ENCODE measurements at places on chromosomes 1 and 21. TPM values are rescaled to one million over a fixed set of nuclear protein-coding genes. Genes with fewer than 3 reads are reported as not detected.

DNA sequence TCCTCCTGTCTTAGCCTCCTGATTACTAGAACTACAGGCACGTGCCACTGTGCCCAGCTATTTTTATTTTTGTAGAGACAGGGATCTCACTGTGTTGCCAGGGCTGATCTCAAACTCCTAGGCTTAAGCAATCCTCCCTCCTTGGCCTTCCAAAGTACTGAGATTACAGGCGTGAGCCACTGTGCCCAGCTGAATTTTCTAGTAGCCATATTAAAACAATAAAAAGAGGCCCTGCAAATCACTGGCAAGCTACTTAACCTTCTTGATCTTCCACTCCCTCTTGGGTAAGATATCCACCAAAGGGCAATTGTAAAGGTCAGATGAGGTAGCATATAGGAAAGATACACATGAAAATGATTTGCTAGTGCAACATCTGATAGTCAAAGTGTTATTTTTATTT is 65.6 kb upstream of the SRSF10 start:
- no peaks in the 10 kb centered on the region for H3K36me3 ChIP-seq
- no peak overlapping the region for H3K4me3 ChIP-seq
- H3K27me3 ChIP-seq, result no peaks in the 10 kb centered on the region
- H3K27ac ChIP-seq, result no peak overlapping the region
- H3K4me1 ChIP-seq, result no peaks in the 10 kb centered on the region

DNA sequence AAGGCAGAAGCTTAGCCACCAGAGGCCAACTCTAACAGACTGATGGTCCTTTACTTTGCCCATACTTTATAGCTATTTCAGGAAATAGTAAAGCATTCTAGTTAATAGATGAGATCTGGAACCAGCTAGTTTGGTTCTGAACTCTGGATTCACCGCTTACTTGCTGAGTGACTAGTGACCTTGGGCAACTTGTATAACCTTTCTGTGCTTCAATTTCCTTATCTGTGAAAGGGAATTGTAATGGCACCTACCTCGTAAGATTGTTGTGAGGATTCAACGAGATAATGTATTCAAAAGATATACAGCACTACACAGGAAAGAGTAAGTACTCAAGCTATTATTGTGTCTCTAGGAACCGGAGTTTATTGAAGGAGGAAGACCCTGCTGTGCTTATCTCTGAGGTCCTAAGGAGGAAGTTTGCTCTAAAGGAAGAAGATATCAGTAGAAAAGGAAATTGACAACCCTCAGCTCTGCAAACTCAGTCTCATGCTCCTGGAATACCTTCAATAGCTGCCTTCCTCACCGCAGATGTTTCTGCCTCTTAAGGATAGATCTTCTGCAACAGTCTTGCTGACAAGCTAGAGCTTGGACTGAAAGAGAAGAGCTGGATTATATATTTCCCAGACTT is 11.9 kb downstream of the MTFR1L start:
- peaks cover 76% of the 10 kb centered on the region for H3K36me3 ChIP-seq
- no peaks in the 10 kb centered on the region for H3K4me1 ChIP-seq
- H3K27ac ChIP-seq, result peak overlapping the region; percentile 63
- no peaks in the 10 kb centered on the region for H3K27me3 ChIP-seq
- H3K4me3 ChIP-seq, result no peak overlapping the region

- no peaks in the 10 kb centered on the region for H3K4me1 ChIP-seq
- H3K4me3 ChIP-seq, result no peak overlapping the region
- H3K27me3 ChIP-seq, result no peaks in the 10 kb centered on the region
- H3K36me3 ChIP-seq, result no peaks in the 10 kb centered on the region
These were observed 259.2 kb upstream of the KAZN start for GRCh38 chr1:14339288-14339687.

Gene IGSF9
- total RNA-seq, result 5.8 TPM

GRCh38 chr1:243354511-243355153 is 98.8 kb downstream of the SDCCAG8 start:
- DNase-seq, result no peak
- peak overlapping the region; percentile 22 for H3K4me3 ChIP-seq
- H3K27me3 ChIP-seq, result no peaks in the 10 kb centered on the region

Gene ODR4
- 30.7 TPM for total RNA-seq

DNA sequence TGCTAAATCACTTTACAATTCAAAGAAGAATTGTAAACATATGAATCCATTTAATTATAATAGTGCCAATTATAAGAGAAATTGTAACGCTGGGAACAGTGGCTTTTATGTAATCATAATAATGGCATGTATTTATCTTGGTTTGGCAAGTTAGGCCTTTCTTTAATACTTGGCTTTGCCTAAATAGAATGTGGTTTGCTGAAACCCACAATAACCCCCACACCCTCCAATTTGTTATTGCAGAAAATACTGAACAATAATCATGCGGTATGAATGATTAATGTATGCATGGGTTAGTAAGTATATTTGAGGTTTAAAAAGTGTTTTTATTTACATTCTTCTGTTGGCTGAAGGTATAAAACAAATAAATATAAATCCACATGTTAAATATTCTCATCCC is 138.2 kb downstream of the NFIA start:
- H3K4me1 ChIP-seq, result no peaks in the 10 kb centered on the region
- H3K4me3 ChIP-seq, result no peak overlapping the region
- H3K27me3 ChIP-seq, result no peaks in the 10 kb centered on the region
- H3K27ac ChIP-seq, result no peak overlapping the region
- no peak for DNase-seq
- no peaks in the 10 kb centered on the region for H3K36me3 ChIP-seq

- no peak for DNase-seq
- no peaks in the 10 kb centered on the region for H3K36me3 ChIP-seq
- H3K4me1 ChIP-seq, result no peaks in the 10 kb centered on the region
- no peak overlapping the region for H3K27ac ChIP-seq
These were observed 174.1 kb upstream of the SGIP1 start for GRCh38 chr1:66359815-66360214.

Gene PCP4L1
- total RNA-seq, result not detected

- no peak overlapping the region for H3K27ac ChIP-seq
- no peak overlapping the region for H3K4me3 ChIP-seq
- H3K36me3 ChIP-seq, result peaks cover 47% of the 10 kb centered on the region
- DNase-seq, result no peak
- no peaks in the 10 kb centered on the region for H3K27me3 ChIP-seq
These were observed 78.2 kb downstream of the MACF1 start for GRCh38 chr1:39282537-39283216.

DNA sequence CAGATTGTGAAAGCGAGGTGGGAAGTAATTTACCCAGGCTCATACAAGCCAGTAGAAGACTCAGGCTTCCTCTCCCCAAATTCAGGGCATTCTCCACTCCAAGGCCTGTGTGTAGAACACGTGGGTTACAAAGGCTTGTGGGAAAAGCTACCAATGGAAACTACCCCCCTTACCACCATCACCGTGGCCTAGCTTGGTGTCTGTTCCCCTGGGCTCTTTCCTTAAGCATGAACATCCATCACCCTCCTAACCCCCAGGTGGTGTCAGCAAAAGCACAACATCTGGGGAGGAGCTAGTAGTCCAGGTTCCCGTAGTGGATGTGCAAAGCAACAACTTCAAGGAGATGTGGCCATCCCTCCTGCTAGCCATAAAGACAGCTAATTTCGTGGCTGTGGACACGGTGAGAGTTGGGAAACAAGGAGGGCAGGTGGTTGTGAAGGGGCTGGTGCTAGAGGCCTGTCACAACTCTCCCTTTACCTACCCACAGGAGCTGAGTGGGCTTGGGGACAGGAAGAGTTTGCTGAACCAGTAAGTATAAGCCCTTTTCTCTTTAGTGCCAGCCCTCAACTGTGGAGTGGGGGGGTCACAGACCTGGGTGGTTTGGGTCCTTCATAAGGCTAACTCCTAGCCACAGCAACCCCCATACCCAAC is 701 bp upstream of the MUTYH start:
- H3K4me1 ChIP-seq, result no peaks in the 10 kb centered on the region
- H3K27ac ChIP-seq, result peak overlapping the region; percentile 98
- H3K27me3 ChIP-seq, result no peaks in the 10 kb centered on the region
- DNase-seq, result no peak
- peaks cover 43% of the 10 kb centered on the region for H3K36me3 ChIP-seq

- DNase-seq, result no peak
- no peaks in the 10 kb centered on the region for H3K27me3 ChIP-seq
- no peaks in the 10 kb centered on the region for H3K36me3 ChIP-seq
- H3K27ac ChIP-seq, result no peak within 1 kb of the TSS
These were observed at the start of gene GJA8 for GRCh38 chr1:147902253-147902845. Gene GJA8, plus strand, starts transcription at chr1:147902795. Its CDS starts 5,161 bp downstream, at chr1:147907956.

DNA sequence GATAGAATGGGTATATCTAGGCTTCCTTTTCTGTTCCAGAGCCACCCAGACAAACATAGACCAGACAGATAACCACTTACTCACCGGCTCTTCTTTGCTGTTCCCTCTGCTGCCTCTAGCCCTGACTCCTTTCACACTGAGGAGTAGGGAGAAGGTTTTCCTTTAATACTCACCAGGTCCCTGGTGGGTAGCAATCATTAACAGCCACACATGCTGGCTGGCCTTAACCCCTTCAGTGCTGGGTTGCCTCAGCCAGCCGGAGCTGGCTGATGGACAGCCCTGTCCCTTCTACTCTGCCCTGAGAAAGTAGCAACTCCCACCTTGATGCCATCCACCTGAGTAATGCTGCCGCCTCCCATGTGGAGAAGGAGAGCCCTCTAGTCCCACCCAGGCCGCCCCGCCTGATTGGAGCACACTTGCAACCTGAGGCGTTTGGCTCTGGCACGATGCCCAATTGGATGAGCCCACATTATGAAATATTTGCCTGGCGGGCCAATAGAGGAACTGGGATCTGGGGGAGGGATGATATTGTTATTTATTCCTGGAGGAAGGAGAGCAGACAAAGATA is 71.6 kb downstream of the PLEKHA6 start:
- no peaks in the 10 kb centered on the region for H3K4me1 ChIP-seq
- no peak for DNase-seq
- H3K27me3 ChIP-seq, result no peaks in the 10 kb centered on the region
- no peak overlapping the region for H3K4me3 ChIP-seq
- peak overlapping the region; percentile 63 for H3K27ac ChIP-seq

DNA sequence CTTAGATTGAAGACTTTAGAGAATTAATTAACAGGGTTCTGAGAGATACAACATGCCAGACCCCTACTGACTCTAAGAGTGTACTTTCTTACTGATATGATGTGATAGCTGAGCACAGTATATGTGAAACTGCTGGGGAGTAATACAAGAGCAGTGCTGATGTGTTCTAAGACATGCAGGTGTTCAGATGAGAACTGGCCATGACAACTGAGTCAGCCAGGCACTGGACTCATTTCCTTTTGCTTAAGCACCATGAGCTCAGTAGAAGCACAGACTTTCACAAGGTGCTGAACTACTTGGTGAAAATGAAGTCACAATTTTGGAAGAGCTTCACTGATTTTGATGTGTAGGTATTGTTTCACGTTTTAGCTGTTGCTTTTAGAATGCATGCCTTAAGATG is 15.9 kb upstream of the POGZ start:
- no peak overlapping the region for H3K27ac ChIP-seq
- no peak for DNase-seq
- H3K4me1 ChIP-seq, result no peaks in the 10 kb centered on the region

DNA sequence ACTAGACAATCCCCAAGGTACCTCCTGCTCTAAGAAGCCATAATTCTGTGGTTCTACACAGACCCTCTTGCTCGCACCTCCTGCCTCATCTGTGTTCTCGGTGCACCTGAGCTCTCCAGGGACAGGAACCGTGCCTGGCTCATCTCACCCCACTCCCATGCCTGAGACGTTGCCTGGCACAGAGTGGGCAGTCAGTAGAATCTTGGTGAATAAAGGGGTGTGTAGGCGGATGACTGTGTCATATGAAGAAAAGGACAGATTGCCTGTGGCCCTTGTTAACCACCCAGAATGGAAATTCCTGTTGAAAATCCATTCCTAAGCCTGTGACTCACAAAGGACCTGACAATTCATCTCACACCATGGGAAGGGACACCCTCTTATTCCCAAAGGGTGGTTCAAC is 92.9 kb downstream of the KCNN3 start:
- DNase-seq, result no peak
- H3K36me3 ChIP-seq, result no peaks in the 10 kb centered on the region
- H3K27me3 ChIP-seq, result no peaks in the 10 kb centered on the region
- H3K27ac ChIP-seq, result no peak overlapping the region

- no peaks in the 10 kb centered on the region for H3K27me3 ChIP-seq
- H3K27ac ChIP-seq, result no peak overlapping the region
- DNase-seq, result no peak
- no peak overlapping the region for H3K4me3 ChIP-seq
- H3K36me3 ChIP-seq, result no peaks in the 10 kb centered on the region
These were observed 161.3 kb downstream of the TSEN15 start for GRCh38 chr1:184212649-184213314.

Gene UMODL1
- 0.83 TPM for total RNA-seq

DNA sequence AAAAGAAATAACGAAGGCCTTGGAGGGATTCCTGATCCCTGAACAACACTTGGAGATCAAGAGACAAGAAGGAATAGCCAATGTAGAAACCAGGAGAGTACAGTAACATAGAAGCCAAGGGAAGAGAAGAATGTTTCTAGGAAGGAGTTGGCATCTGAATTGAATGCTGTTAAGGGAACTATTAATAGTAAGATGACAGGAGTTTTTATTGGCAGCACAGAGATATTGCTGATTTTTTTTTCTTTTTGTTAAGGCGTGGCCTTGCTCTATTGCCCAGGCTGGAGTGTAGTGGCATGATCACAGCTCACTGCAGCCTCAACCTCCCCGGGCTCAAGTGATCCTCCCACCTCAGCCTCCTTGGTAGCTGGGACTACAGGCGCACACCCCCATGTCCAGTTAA is 9.6 kb upstream of the SFT2D2 start:
- H3K4me1 ChIP-seq, result no peaks in the 10 kb centered on the region
- H3K36me3 ChIP-seq, result no peaks in the 10 kb centered on the region
- H3K27me3 ChIP-seq, result no peaks in the 10 kb centered on the region
- H3K27ac ChIP-seq, result no peak overlapping the region
- no peak overlapping the region for H3K4me3 ChIP-seq
- DNase-seq, result no peak

Gene RGS13
- total RNA-seq, result not detected

GRCh38 chr1:37108596-37109188 is 74.4 kb upstream of the GRIK3 start:
- no peak for DNase-seq
- no peak overlapping the region for H3K27ac ChIP-seq
- no peaks in the 10 kb centered on the region for H3K27me3 ChIP-seq
- H3K36me3 ChIP-seq, result no peaks in the 10 kb centered on the region

Gene APCS
- not detected for total RNA-seq

DNA sequence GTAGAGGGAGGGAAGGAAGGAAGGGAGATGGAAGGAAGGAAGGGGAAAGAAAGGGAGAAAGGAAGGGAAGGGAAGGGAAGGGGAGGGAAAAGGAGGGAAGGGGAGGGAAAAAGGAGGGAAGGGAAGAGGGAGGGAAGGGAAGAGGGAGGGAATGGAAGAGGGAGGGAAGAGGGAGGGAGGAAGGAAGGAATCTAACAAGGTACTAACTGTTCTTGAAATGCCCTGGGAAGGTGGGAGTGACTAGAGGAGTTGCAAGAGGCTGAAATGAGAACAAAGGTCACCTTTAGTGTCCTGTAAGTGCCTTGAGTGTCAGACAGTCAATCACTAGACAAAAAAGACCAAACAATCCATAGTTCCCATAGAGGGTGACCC is 2.3 kb upstream of the ATP2B4 start:
- H3K27me3 ChIP-seq, result no peaks in the 10 kb centered on the region
- no peak for DNase-seq
- no peak overlapping the region for H3K4me3 ChIP-seq
- H3K27ac ChIP-seq, result peak overlapping the region; percentile 77

Gene PM20D1
- total RNA-seq, result not detected

Gene KRTAP13-2
- total RNA-seq, result not detected

Gene FABP3
- 2.7 TPM for total RNA-seq

Gene CELA3A
- not detected for total RNA-seq

Gene KPRP
- not detected for total RNA-seq
